ENCODE measurements at places on chromosomes 16 and 17.
A peak's percentile ranks its signal among the peaks of the same experiment; 100 is the strongest.

DNA sequence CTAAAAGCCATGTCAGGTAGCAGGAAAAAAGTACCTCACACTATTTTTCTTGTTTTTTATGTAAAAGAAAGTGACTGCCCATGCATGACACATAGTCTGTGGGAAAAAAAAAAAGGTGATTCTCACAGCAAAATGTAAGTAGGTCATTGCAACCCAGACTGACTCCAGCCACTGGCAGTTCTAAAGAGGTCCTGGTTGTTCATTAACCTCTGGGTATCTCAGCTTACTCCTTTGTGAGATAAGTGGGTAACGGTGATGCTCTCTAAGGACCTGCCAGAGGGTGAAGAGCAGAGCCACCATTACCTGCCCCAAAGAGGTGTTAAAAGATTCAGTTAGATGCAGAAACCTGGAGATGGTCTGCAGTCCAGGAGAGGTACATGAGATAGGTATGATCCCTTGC lies 531.9 kb downstream of the GRIN2A start:
- DNase-seq, result no peak

DNA sequence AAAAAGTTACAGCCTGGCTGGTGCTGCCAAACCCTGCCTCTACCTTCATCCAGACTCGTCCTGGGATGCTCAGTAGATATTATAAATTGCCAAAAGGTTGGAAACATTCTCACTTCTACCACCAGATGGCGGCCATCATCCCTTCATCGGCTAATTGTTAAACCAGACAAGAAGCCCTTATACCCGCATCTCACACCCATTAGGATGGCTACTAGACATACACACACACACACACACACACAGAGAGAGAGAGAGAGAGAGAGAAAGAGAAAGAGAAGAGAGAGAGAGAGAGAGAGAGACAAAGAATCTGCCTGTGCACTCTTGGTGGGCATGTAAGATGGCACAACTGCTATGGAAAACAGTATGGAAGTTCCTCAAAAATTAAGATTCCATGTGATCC lies 15.0 kb upstream of the SCIMP start:
- DNase-seq, result peak; percentile 54

DNA sequence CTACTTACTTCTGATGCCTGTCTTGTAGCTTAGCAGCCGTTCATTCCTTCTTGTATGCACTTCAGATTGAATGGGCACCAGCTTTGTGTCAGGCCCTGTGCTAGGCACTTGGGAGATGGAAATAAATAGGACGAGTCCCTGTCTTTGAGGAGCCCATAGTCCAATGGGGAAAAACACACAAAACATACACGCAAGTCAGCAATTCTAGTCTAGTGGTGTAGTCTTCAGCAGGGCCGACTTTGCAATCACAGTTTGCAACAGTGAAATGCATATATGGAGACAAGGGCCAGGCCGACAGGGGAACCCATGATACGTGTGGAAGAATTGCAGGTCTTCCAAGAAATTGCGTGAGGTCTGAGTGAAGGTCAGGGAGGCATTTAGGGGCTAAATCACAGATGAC lies 262.6 kb downstream of the MAF start:
- no peak for DNase-seq

GRCh38 chr16:80804056-80804525 lies 307 bp downstream of the CDYL2 start:
- DNase-seq, result no peak

DNA sequence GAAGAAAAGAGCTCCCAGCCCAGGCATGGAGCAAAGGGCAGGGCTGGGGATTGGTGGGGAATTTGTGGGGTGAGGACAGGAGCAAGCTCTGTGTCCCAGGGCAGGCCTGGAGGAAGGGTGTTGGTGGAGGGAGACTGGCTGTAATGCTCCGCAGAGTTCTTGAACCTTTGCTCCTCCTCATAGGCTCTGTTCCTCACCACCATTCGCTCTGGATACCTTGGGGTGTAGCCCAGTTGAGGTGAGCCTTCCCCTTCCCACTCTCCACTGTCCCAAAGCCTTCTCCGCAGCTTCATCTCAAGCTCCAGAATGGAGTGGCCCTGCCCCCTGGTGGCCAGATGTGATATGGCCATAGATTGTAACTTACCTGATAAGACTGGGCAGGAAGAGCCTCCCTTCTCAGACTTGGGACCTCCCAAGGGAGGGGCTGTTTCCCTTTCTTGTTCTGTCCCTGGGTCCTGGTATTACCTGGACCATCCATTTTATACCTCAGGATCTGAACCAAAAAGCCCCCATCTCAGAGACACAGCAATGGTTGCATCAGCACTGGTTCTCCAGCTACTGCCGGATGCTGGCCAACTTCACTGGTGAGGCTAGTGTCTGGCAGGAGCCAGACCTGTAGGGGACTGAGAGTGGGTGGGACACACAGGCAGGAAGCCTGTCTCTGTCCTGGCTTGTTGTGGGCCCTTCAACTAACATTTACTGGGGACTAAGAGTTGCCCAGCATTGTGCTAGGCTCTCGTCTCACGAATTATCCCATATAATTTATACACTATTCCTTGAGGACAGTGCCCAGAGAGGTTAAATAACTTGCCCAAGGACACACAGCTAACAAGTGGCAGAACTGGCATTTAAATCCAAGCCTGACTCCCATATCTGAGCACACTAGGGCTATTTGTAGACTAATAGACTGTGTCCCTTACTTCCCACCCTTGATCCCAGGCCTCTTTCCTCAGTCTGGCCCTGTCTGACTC lies 19.1 kb upstream of the STAC2 start:
- peak; percentile 52 for DNase-seq

- DNase-seq, result no peak
Observed at GRCh38 chr17:58265271-58265670, 15.5 kb downstream of the MPO start.

GRCh38 chr17:40309949-40310510 lies 1.1 kb downstream of the RARA start:
- no peak for DNase-seq

DNA sequence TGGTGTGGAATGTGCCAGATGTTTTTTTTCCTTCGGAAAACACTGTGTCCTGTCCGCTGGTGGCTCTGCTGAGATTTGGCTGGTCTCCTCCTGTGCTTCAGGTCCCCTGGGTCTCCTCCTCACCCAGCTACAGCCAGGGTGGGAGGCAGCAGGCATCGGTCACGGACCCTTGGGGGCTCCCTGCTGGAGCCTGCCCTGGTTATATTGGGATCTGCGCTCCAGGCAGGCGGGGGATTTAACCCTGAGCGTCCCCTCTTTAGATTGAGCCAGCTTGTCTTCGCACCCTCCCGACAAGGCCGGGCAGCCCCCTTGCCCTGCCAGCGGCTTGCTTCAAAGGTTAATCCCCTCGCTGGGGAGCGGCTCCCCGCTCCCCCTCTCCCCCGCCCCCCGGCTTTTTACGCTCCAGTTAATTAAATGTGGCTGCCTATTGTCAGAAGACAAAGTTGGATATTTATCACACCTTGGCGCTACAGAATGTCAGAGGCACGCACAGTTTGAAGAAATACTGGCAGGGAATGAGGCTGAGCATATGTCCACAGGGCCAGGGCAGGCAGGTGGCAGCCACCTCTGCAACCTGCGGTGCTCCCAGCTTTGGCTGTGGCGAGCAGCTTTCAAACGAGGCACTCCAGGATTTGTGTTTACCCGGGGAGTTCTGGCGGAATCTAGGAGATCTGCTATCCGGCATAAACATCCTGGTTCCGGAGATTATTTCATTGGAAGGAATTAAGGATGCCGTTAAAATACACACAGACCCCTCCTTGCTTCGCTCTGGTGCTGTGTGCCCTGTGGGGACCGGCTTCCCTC lies 38.2 kb upstream of the GSE1 start:
- no peak for DNase-seq

- DNase-seq, result no peak
Observed at GRCh38 chr16:9070254-9070653, 21.2 kb upstream of the HAPSTR1 start.

GRCh38 chr16:3486506-3487215 lies 8.6 kb downstream of the C16orf90 start:
- DNase-seq, result no peak

DNA sequence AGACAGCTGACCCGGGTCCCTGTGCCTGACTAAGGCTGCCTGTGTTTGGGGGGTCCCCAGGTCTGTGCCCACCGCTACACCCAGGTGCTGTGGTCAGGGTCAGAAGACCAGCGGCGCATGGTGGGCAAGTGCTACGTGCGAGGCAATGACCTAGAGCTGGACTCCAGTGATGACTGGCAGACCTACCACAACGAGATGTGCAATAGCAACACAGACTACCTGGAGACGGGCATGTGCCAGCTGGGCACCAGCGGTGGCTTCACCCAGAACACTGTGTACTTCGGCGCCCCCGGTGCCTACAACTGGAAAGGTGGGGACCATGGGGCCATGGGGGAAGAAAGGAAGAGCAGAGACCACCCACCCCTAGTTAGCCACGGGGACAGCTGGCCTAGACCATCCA lies 12.1 kb downstream of the ITGA3 start:
- no peak for DNase-seq

GRCh38 chr16:48647794-48648193 lies 37.8 kb upstream of the N4BP1 start:
- no peak for DNase-seq

- no peak for DNase-seq
Observed at GRCh38 chr16:55570159-55570558, 3.7 kb downstream of the CAPNS2 start.

DNA sequence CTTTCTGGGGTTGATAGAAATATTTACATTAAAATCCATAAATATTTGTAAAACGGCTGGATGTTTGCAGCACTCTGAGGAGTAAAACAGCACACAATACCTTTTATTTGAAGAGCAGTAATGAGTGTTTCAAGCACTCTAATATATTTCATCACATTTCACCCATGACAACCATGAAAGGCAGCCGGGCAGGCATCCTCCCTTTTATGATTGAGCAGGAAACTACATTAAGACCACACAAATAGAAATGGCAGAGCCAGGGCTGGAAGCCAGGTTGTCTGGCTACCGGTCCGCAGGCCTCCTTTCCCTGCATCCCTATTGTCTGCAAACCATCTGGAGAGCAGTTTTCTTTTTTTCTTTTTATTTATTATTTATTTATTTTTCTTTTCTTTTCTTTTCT lies 23.1 kb upstream of the GPRC5C start:
- DNase-seq, result no peak

- DNase-seq, result no peak
Observed at GRCh38 chr16:18008356-18008755, 328.2 kb downstream of the NPIPA8 start.

- DNase-seq, result no peak
Observed at GRCh38 chr17:31318851-31319661, 2.4 kb downstream of the EVI2A start.

GRCh38 chr17:74715144-74715543 lies 2.4 kb upstream of the CD300LF start:
- DNase-seq, result no peak

DNA sequence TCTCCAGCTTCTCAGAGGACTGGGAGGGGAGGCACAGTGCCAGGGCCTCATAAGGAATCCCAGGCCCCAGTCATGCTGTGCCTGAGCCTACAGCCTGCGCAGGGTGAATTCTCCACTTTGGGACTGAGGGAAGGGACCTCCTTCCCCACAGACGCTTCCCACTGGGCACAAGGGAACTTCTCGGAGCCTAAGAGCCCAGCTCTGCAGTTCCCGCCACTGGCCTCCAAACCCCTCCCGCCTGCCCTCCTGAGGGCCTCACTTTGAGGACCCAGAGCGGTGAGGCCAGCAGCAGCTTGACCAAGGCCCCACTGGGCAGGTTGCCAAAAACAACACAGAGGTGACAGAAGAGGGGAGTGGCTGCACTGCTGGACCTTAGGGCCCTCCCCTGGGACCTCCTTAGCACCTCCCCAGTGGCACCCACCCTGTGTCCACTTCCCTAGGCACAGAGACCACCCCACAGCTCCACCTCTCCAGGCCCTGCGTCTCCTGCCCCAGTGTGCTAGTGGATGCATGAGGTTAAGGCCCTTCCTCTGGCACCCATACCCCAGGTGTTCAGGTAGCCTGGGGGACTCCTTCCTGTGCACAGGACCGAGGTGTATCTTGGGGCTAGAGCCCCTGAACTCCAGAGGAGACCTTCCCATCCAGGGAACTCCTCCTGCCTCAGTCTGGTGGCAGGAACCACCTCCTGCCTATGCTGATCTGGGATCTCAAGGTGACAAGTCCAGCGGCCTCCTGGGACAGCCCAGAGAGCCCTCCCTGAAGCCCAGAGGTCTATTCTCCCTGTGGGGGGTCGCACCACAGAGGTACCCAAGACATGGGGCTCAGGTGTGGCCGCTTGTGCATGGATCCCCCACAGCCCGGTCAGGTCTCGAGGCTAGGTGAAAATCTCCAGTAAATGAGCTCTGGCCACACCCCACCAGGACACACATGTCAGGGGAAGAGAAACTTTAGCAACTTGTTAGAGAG lies 3.4 kb downstream of the CASKIN2 start:
- no peak for DNase-seq

DNA sequence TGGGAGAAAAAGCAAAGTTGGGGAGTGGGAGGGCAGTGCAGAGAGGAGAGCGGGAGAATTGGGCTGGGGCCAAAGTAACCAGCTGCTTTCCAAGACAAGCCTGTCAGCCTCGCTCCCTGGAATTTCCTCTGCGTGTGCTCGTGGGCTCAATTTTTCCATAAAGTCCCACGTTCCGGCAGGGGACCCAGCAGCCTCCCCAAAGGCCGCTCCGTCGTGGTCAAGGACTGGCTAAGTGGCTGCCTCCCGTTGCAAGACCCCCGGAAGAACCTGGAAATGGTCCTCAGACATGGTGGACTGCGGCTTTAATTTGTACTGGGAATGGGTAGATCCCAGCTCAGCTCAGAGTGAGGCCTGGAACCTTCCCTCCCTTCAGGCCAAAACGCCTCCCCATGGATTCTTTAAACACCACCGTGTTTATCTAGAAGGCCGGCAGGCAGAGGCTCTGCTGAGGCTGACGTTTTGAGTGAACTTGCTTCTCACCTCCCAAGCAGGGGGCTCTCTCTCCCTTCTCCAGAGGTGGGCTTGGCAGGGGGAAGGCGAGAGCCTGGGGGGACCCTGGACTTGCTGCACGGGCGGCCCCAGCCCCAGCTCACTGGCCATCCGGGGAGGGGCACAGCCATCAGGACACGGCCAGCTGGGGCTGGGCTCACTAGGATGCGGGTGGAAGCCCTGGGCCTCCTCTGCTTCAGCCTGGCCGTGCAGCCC lies 190.0 kb downstream of the C16orf95 start:
- peak; percentile 4 for DNase-seq

- DNase-seq, result no peak
Observed at GRCh38 chr17:17726458-17727060, 45.3 kb downstream of the RAI1 start.

DNA sequence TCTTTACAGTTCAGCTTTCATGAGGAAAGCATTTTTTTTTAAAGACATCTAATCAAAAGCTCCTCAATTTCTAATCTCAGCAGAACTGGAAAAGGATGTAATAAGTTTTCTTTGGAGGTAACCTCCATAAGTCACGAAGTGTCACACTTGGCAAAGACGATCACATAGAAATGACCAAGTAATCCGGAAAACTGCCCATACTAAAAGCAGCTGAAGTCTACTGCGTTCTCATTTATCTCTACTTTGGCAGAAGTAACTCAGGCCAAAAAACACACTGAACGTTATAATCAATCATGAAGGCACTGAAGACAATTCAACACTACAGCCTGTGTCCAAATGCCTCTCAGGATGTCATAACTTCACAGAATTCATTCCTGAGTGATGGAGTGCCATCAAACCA lies 39.8 kb downstream of the ERN1 start:
- no peak for DNase-seq
